SIG-M5 (cell line): ENCODE measurements at places on chromosomes 7 and 10.

- DNase-seq, result no peak
Observed at GRCh38 chr10:123379156-123379555, 225.0 kb downstream of the BUB3 start.

DNA sequence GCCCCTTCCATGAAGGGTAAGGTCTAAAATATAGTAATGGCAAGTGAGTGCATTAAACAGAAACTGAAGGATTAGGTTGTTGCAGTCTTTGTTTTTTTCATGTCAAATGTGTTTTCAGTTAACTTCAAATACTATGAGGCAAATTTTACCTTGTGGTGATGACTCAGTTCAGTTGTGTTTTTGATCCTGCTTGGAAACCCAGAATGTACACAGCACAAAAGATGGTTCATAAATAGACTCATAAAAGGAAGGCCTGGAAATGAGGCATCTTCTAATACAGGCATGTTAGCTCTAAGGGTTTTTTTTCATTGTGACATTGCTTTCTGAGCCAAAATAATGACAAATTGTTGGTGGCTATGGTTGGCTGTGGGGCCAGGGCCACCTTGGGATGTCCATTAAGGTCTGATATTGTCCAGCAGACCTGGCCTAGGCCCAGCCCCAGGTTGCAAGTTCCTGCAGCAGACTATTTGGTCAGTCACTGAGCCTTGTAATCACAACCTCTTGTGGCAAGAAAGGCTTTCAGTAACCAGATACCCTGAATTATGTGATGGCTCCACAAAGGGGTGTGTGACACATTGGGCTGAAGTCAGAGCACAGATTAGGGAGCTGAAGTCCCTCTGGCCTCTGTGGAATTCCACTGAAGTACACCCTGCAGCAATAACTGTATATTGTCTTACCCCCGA lies 69.0 kb upstream of the SAMD8 start:
- DNase-seq, result no peak

GRCh38 chr10:70374775-70375614 lies 7.4 kb downstream of the LRRC20 start:
- DNase-seq, result no peak

GRCh38 chr10:104038958-104039752 lies 46.5 kb downstream of the COL17A1 start:
- no peak for DNase-seq

DNA sequence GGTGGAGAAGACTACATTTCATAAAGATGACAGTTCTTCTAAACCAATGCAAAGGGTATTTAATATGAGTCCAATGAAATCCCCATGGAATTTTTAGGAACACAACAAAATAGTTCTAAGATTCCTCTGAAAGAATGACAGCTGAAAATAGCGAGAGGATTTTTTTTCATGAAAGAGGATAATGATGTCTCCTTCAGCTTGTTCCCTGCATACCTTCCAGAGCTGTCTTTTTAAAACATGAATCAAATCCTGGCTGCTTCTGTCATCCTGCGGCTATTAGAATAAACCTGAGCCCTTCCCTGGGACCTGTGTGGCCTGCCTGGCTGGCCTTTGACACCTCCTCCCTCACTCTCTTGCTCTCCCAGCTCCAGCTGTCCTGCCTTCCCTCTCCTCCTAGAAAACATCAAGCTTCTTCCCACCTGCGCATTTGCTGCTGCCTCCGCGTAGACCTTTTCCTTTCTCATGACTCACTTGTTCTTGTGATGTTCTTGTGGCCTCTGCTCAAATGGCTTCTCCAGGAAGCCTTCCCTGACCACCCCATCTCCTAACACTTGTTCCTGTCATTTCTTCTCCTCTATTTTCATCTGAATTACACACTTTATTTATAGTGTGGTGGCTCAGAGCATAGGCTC lies 57.4 kb downstream of the EEPD1 start:
- no peak for DNase-seq

DNA sequence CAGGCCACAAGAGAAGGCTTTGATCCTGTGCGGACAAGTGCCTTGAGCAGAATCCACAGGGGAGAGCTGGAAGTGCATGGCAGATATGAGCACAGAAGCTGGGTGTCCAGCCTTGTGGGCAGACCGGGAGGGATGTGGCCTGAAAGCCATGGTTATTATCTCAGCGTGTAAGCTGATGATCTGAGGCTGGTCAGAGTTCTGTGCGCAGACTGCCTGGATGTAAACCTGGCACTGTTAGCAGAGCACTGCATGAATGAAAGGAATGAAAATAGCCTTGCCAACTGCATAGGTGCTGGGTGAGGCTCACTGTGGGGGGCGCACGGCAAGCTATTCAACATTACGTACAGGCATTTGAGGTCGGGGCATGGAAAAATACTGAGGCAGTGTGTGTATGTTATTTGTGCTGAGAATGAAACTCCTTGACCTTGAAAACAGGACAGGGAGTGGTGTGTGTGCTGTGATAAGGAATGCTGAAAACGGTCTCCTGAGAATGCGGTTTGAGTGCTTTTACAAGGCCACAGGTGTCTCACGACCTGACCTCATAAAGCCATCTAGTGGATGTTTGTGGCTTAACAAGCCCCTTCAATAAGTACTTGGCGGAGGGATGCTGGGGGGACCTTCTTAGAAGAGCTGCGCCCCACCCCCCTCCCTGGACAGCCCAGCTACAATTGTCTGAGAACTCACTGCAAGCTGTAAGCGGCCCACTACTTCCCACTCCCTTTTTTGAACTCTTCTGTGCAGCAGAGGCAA lies 18.7 kb downstream of the AKR1C1 start:
- DNase-seq, result no peak

- no peak for DNase-seq
Observed at GRCh38 chr10:28130267-28130666, 131.4 kb upstream of the ODAD2 start.

- DNase-seq, result no peak
Observed at GRCh38 chr7:8938044-8938805, 504.8 kb downstream of the NXPH1 start.

GRCh38 chr10:4844864-4845263 lies 18.9 kb downstream of the AKR1E2 start:
- DNase-seq, result no peak
